ENCODE measurements at places on chromosomes 4 and X.

DNA sequence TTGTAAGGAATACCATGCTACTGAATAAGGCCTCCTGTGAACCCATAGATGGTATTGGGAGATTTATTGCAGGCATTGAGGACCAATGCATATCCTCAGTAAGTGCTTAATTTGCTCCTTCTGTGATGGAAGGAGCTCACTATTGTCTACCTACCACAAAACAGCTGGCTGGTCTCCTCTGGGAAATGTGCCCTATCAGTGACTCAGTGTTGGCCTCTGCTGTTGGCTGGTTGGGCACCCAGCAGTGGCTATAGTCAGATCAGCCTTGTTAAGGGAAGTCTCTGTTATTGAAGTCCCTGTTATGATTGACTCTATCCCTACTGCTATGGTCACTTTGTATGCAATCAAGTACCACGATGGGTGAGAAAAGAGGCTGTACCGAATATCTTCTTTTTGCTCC lies 27.5 kb upstream of the OTUD4 start:
- DNase-seq = no peak

DNA sequence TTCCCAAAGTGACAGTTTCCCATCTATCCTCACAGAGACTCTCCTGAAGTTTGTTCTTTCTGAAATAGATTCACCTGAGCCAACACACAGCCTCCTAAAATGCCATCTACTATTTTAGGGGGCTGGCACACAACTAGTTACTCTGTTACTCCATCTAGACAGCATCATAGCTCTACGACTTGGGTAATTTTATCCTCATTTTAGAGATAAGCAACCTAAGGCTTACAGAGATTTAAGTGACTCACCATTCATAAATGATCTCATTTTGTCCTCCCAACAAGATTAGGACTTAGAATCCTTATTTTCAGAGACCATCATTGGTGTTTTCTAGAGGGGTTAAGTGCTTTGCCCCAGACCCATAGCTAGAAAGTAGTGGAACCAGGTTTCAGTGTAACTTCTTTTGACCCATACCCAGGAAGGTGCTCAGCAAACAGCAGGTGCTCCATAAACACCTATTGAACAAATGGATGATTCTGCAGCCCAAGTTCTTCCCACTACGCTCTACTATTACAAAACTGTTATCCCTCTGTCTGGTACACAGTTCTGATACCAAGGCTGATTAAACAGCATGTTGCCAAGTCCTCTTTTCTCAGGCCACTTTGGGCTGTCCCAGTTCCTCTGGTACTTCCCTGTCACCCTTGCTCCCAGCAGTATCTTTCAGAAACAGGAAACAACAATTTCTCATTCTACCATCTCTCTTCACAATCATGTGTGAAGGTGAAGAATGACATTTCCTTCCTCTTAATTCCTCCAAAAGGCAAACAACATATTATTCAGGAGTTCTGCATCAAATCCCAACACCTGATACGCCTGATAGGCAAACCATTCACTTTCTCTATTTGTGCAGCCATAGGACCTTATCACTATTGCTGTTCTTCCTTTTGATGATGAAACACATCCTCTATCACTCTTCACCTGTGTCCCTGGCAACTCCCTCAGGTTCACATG lies 304.7 kb upstream of the TAPT1 start:
- DNase-seq = no peak

GRCh38 chr4:4439782-4440181 lies 52.9 kb downstream of the NSG1 start:
- DNase-seq = no peak

DNA sequence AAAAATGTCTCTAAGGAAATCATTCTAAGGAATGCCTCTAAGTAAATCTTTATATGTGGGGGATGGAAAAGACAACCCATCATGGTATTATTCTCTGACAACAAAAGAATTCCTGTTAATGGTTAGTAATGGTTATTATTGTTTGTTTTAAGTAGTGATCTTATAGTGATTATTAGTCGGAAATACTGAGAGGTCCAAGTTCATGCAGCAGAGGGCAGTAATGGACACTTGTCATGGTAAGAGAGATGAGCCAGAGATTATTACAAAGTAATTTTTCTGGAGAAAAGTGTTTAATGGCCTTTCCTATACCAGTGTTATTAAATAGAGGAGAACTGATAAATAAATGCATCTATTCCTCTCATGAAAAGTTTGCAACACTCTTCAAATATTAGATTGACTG lies 8.1 kb upstream of the DKK2 start:
- DNase-seq = no peak

DNA sequence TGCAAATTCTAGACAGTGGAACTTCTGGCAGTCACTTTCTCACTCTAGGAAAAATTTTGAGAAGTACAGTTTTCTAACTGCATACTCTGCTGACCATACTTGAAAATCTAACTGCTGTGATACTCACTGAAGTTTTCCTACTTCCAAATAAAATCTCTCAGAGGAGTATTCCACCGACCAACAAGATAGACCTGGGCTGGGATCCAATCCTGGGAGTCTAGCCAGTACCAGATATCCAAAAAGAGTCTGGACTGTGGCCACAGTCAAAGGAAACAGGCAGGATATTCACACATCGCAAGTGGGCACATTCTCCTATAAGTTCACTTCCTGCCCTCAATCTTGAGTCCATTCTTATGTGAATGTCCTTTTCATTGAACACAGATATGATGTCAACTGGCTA lies 1138.7 kb upstream of the PCDH7 start:
- DNase-seq = no peak

DNA sequence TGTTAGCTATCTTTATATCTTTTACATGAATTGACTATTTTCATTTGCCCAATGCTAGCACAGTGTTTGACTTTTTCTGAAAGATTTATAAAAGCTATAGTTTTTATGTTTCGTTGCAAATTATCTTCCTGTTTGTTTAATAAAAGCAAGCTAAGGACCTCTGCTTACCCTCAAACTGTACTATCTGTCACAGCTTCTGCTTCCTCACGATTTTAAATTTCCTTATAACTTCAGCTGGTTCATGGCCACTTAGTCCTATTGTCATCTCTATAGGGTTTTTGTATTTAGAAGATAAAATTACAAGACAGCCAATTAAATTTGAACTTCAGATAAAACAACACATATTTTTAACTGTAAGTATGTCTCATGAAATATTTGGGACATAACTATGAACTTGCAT lies 494.0 kb downstream of the PDGFC start:
- no peak for DNase-seq

GRCh38 chrX:107857837-107858236 lies 32.2 kb downstream of the MID2 start:
- DNase-seq = no peak

- DNase-seq = no peak
Observed at GRCh38 chr4:44679060-44679459, 840 bp downstream of the GUF1 start.

DNA sequence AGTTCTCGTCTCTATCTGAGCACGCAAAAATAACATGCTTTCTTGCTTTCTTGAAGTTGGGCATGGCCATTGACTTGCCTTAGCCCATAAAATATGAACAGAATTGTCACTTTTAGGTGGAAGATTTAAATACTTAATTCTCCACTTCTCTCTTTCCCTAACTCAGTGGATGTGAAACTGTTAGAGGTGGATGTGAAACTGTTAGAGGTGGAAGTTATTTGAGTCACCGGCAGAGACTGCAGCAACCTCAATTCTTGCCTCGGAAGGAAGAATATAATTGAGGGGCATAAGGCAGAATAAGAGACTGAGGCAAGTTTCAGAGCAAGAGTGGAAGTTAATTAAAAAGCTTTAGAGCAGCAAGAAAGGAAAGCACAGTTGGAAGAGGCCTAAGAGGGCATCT lies 2.8 kb upstream of the PARM1 start:
- no peak for DNase-seq

DNA sequence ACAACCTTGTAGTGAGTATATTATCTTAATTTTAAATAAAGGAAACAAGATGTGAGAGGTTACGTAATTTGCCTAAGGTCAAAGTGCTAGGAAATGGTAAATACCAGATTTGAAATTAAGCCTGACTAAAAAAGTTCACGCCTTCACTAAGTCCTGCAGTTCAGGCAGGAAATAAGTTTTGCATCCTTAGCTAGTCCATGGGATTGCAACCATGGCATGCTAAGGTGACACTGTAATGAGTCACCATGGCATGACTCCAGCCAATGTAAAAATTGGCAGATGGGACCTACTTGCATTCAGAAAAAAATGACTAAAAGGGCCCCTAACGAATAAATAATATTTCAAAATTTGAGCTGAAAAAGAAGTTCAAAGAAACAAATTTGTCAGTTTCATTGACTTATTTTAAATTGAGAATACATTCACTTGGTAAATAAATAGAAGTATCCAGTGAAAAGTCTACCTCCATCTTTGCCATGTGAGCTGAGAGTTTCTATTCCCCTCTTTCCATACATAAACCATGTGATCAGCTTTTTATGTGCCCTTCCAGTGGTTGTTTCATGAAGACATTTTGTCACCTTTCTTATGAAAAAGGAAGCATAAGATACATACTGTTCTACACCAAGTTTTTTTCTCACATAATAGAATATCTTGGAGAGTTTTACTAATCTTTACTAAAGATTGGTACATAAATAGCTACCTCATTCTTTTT lies 72.4 kb downstream of the ANKRD50 start:
- no peak for DNase-seq
